ENCODE measurements at places on chromosomes 12 and 14. TPM values are rescaled to one million over a fixed set of nuclear protein-coding genes. Genes with fewer than 3 reads are reported as not detected.

Gene CSRP2
- polyA plus RNA-seq = 21.8 TPM

Gene CCDC59
- 33.6 TPM for polyA plus RNA-seq

Gene GPR132
- 0.84 TPM for polyA plus RNA-seq

Gene TESPA1
- 1.5 TPM for polyA plus RNA-seq

Gene DPPA3
- polyA plus RNA-seq = not detected

Gene RFX4
- polyA plus RNA-seq = not detected

Gene YAF2
- 28.3 TPM for polyA plus RNA-seq

Gene ETFBKMT
- 3.0 TPM for polyA plus RNA-seq

Gene PRH2
- not detected for polyA plus RNA-seq

Gene KLRG1
- polyA plus RNA-seq = 4.1 TPM

Gene ZNF385A
- 17.3 TPM for polyA plus RNA-seq

Gene TAS2R20
- 1.3 TPM for polyA plus RNA-seq

Gene ZNF891
- 2.4 TPM for polyA plus RNA-seq

Gene USP44
- polyA plus RNA-seq = 1.1 TPM

Gene KRT77
- polyA plus RNA-seq = 0.32 TPM

Gene FOXG1
- polyA plus RNA-seq = not detected

Gene SPIC
- not detected for polyA plus RNA-seq

Gene KLHL42
- 13.6 TPM for polyA plus RNA-seq

Gene KLRC4
- polyA plus RNA-seq = not detected

Gene MEG3
- 6,647 TPM for polyA plus RNA-seq

Gene GPX2
- polyA plus RNA-seq = 0.67 TPM

Gene LIN7A
- polyA plus RNA-seq = 2.7 TPM

Gene KIF26A
- polyA plus RNA-seq = 11.7 TPM

Gene ATP5MC2
- 826 TPM for polyA plus RNA-seq

Gene SOCS2
- 16.6 TPM for polyA plus RNA-seq

Gene ANKRD33
- not detected for polyA plus RNA-seq

Gene COL2A1
- polyA plus RNA-seq = 6.6 TPM

Gene HAL
- 0.81 TPM for polyA plus RNA-seq

Gene FIGNL2
- polyA plus RNA-seq = 1.3 TPM

Gene MTA1
- 90.4 TPM for polyA plus RNA-seq

Gene FSCB
- not detected for polyA plus RNA-seq

Gene NANOG
- polyA plus RNA-seq = 0.61 TPM

Gene MIP
- polyA plus RNA-seq = not detected

Gene GPR84
- 0.17 TPM for polyA plus RNA-seq

Gene ADGRD1
- 9.3 TPM for polyA plus RNA-seq

Gene ANP32D
- polyA plus RNA-seq = not detected

Gene AGAP2
- polyA plus RNA-seq = 8.6 TPM

Gene MSRB3
- polyA plus RNA-seq = 41.3 TPM

Gene TAS2R13
- not detected for polyA plus RNA-seq

Gene PAPOLA
- polyA plus RNA-seq = 99.5 TPM

Gene NPAS3
- polyA plus RNA-seq = 3.8 TPM

Gene LIMA1
- 123 TPM for polyA plus RNA-seq

Gene FAR2
- 8.6 TPM for polyA plus RNA-seq

Gene ANO2
- polyA plus RNA-seq = 3.9 TPM

Gene ARMH4
- polyA plus RNA-seq = 5.1 TPM

Gene LRFN5
- polyA plus RNA-seq = 8.4 TPM

Gene DHH
- 0.84 TPM for polyA plus RNA-seq

Gene DAO
- polyA plus RNA-seq = not detected

Gene PKP2
- polyA plus RNA-seq = 6.1 TPM

Gene RDH5
- 31.4 TPM for polyA plus RNA-seq

Gene MAP3K9
- polyA plus RNA-seq = 0.19 TPM

Gene RHOJ
- 23.4 TPM for polyA plus RNA-seq

Gene STAC3
- 476 TPM for polyA plus RNA-seq

Measured in hindlimb muscle (tissue), 1 donor.